ENCODE measurements at places on chromosomes 4 and X.

- no peak for DNase-seq
Observed at GRCh38 chrX:146241902-146242301, 424.3 kb downstream of the SLITRK2 start.

DNA sequence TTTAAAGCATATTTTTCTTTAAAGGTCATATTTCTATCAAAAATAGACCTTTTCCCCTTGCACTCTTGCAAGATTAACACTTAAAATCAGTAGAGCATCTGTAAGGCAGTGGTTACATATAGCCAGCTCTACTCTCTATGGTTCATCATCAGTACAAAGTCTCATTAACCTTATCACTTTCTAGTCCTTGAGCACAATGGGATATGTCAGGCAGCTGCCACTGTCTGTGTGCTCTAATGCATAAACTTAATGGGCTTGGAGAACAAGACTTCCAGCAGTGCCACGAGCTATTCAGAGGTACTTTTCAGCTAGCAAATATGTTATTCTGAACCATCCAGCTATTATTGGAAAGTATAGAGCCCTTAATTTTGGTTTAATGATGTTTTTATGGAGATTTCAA is 393.7 kb downstream of the GASK1B start:
- no peak for DNase-seq

DNA sequence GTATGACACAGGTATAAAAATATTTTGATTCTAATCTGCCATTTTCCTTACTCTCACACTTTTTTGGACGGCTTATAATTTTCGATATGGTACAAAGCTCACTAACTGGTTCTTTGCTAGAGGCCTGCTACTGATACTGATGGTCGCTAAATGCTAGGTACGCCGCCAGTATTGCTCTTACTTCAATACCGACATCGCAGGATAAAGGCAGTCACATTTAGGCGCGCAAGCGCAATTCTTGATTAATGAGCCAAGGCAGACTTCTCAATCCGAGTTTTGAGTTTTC is 557 bp upstream of the USP38 start:
- peak; percentile 56 for DNase-seq

GRCh38 chr4:1409491-1410425 is 3.5 kb upstream of the NKX1-1 start:
- DNase-seq: no peak

DNA sequence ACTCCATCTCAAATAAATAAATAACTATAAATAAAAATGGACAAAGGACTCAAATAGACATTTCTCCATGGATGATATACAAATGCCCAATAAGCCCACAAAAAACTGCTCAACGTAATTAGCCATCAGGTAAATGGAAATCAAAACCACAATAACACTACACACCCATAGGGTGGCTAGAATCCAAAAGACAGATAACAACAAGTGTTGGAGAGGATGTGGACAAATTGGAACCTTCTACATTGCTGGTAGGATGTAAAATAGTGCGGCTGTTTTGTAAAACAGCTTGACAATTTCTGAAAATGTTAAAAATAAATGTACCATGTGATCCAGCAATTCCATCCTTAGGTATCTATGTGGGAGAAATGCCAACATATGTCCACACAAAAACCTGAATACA is 52.1 kb downstream of the ZNF157 start:
- no peak for DNase-seq

GRCh38 chr4:155106629-155107028 is 101.8 kb upstream of the NPY2R start:
- no peak for DNase-seq

All from Kasumi-1 (cell line).